ENCODE measurements at places on chromosomes 7 and 10.

DNA sequence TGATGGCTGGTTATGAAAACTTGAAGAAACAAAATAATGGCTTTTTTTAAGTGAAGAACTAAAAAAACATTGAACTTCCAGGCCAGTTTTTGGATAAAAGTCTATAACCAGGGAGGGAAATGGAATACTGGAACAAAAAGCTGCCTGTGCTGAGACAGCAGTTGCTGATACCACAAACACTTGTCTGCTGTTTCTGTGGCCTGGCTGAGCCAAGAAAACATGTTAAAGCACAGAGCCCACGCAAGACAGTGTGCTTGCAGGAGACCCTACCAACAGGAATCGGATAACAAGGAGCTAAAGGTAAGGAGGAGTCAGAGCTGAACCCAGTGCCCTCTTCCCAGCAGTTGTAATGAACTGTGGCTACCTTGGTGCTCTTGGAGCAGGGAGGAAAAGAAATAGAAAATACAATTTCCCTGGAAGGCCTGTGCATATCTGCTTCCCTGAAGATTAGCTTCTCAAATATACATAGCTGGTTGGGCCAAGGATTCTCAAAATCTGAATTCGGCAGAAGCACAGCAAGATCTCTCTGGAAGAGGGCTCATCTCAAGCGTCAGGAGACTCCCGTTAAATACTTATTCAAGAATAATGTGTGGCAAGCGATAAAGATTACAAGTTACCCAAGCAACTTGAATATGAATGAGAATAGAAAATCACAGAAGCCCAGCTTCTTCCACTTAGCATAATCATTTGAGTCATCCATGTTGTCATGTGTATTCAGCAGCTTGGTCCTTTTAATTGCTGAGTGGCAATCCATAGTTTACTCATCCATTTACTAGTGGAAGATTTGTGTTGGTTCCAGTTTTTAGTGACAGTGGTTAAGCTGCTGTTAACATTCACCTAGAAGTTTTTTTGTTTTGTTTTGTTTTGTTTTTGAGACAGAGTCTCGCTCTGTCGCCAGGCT is 87.6 kb downstream of the NOD1 start:
- DNase-seq, result no peak

DNA sequence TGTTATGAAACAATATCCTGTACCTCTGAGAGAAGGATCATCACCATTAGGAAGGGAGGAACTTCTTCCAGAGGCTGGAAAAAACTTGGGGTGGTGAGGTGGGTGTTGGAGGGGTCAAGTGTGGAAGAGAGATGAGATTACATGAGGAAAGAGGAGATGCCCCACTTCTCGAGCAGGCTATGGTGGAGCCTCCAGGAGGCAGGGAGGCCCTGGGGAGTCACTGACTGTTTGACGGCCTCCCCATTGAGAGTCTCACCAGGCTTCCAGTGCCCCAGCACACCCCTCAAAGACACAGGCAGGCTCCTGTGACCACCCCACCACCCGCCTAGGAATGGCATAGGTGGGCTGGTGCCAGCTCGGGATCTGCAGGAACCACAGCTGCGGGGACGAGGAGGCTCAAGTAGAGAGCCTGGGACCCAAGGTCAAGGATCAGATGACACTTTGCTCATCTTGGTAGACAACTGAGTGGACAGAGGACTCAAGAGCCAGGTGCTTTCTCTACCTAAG is 185.3 kb upstream of the GDF10 start:
- no peak for DNase-seq

DNA sequence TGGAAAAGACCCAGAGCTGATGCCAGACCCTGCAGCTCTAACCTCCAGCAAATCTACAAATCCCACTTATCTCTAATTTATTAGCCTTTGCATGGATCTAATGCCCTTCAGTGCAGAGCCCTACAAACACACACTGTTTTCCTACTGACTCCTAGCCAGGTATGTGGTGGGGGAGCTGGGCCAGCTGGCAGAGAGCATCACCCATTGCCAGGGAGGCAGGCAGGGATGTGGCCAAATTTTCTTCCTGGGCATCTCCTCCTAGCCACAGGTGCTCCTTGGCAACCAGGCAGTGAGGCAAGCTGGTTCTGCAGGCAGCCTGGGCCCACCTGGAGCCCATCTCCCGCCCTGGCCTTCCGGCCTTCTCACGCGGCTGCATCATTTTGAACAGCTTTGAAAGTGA is 55.9 kb upstream of the EMX2 start:
- DNase-seq, result no peak

- DNase-seq, result no peak
Measured at GRCh38 chr10:61933859-61934555, 32.5 kb downstream of the ARID5B start.

- peak; percentile 66 for DNase-seq
Measured at GRCh38 chr7:26284995-26285632, 6.5 kb upstream of the SNX10 start.

DNA sequence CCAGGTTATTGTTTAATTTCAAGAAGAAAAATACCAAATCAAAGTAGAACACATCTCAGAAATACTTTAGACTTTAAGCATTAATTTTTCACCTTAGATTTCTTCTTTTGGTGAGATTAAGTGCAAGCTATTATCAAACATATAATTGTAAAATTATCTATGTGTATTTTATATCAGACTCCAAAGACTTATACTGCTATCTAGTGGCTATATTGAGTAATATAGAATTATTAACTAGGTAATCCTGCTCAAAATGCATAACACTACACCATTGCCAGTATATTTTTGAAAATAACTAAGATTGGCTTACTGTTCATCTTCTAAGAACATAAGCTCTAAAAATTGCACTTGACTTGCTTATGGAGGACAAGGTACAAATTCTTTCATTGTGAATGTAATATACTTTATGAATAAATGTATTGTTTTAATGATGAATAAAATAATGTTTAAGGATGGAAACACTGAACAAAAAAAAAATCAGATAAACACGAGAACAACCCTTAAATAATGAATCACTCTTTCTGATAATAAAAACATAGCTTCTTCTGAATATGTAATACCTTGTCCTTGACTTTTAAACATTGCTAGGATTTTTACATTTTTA is 86.7 kb upstream of the GNAI1 start:
- no peak for DNase-seq

GRCh38 chr7:27901028-27901760 is 161.2 kb downstream of the TAX1BP1 start:
- peak; percentile 65 for DNase-seq

GRCh38 chr7:157494506-157495176 is 157.8 kb downstream of the DNAJB6 start:
- DNase-seq, result no peak

DNA sequence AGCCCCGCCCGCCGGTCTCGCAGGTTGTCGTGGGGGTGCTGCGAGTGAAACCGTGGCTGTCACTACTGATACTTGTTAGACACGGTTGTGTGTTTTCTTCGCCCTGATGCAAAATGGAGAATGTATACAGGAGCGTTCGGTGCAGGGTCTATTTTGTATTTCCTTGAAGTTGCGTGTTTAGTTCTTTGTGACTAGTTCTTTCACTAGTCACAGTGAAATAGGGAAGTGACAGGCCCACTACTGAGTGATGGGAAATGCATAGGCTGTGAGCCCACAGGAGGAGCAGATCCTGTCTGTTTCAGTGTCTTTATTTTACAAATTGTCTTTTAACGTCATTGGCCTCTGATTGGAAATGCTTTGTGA is 675 bp downstream of the ABRAXAS2 start:
- peak; percentile 77 for DNase-seq

- no peak for DNase-seq
Measured at GRCh38 chr10:105073999-105074398, 432.9 kb downstream of the SORCS3 start.

DNA sequence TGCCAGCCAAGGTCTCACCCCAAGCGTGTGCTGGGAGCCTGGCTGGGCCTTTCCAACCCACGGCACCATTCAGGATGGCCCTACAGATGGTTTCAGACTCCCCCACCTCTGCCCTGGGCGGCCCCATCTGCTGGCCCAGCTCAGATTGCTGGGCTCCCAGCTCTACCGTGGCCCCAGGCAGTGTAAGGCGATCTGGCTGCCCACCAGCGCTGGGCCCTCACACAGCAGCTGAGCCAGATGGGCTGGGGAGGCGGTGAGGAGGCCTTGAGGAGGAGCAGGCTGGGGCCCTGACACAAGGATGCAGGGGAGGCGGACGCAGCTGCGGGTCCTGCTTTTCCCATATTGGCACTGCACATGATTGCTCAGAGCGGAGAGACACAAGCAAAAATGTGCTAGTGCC is 162.8 kb downstream of the NRF1 start:
- no peak for DNase-seq
